Thoracic aorta (tissue), 2 donors: ENCODE measurements at places on chromosomes 4 and X. TPM values are rescaled to one million over a fixed set of nuclear protein-coding genes. Genes with fewer than 3 reads are reported as not detected.

The PNMA6F gene
- total RNA-seq = not detected

The SPCS3 gene
- total RNA-seq = 88.4 TPM

The CTAG1A gene
- not detected for total RNA-seq

The FRG2 gene
- not detected for total RNA-seq

The FGF2 gene
- 50.2 TPM for total RNA-seq

The ZNF732 gene
- total RNA-seq = 4.7 TPM

The REELD1 gene
- 1.1 TPM for total RNA-seq

The MAGEB6 gene
- not detected for total RNA-seq

GRCh38 chr4:13539619-13540445, 4.5 kb downstream of the NKX3-2 start:
- H3K27ac ChIP-seq = no peak overlapping the region
- H3K4me1 ChIP-seq = peaks cover 26% of the 10 kb centered on the region
- peaks cover 50% of the 10 kb centered on the region for H3K27me3 ChIP-seq

- no peaks in the 10 kb centered on the region for H3K36me3 ChIP-seq
- no peak for DNase-seq
- no peaks in the 10 kb centered on the region for H3K4me1 ChIP-seq
- H3K27me3 ChIP-seq = no peaks in the 10 kb centered on the region
- H3K27ac ChIP-seq = no peak overlapping the region
- no peak overlapping the region for H3K4me3 ChIP-seq
These were observed 24.3 kb upstream of the DKK2 start for GRCh38 chr4:107060388-107060787.

DNA sequence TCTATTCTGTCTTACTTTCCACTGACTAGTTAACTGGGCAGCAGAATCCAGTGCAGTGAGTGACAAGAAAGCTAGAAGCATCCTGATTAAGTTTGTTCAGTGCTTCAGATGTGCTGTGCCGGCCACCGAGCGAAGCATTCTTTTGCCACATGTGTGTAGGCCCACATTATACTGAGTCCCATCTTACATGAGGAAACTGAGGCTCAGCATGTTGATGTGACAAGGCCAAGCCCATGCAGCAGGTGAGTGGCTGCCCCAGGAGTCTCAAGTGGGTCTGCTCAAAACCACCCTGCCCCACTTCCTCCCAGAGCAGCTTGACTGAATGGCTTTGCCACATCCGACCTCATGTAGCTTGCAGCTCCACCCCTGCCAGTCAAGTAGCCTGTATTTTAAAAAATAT, 50.5 kb downstream of the RHOH start:
- DNase-seq = no peak
- H3K36me3 ChIP-seq = no peaks in the 10 kb centered on the region

- H3K4me1 ChIP-seq = no peaks in the 10 kb centered on the region
- H3K36me3 ChIP-seq = no peaks in the 10 kb centered on the region
- no peaks in the 10 kb centered on the region for H3K27me3 ChIP-seq
- no peak overlapping the region for H3K4me3 ChIP-seq
- H3K27ac ChIP-seq = no peak overlapping the region
- no peak for DNase-seq
These were observed 410.4 kb downstream of the INPP4B start for GRCh38 chr4:142435599-142436235.

- H3K27ac ChIP-seq = no peak overlapping the region
- no peaks in the 10 kb centered on the region for H3K4me1 ChIP-seq
- DNase-seq = no peak
- no peaks in the 10 kb centered on the region for H3K36me3 ChIP-seq
These were observed 53.6 kb downstream of the KLF3 start for GRCh38 chr4:38717604-38718003.

DNA sequence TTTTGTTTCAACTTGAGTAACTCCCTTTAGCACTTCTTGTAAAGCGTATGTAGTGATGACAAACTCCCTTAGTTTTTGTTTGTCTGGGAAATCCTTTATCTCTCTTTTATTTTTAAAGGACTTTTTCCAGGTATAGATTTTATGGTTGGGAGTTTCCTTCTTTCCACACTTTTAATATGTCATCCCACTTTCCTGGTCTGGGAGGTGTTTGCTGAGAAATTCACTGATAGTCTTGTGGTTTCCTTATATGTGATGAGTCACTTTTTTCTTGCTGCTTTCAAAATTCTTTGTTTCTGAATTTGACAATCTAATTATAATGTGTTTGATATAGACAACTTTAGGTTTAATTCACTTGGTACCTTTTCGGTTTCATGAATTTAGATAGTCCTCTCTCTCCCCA, 353.9 kb downstream of the GPAT3 start:
- H3K36me3 ChIP-seq = no peaks in the 10 kb centered on the region
- H3K27ac ChIP-seq = no peak overlapping the region
- H3K4me1 ChIP-seq = no peaks in the 10 kb centered on the region
- no peak for DNase-seq
- no peak overlapping the region for H3K4me3 ChIP-seq
